Endodermal cell (in vitro differentiated cells): ENCODE measurements at places on chromosomes 1 and 21. TPM values are rescaled to one million over a fixed set of nuclear protein-coding genes. Genes with fewer than 3 reads are reported as not detected.

GRCh38 chr1:101291562-101292380 lies 55.0 kb downstream of the S1PR1 start:
- peaks cover 10% of the 10 kb centered on the region for H3K4me1 ChIP-seq
- H3K27ac ChIP-seq, result no peak overlapping the region
- no peaks in the 10 kb centered on the region for H3K36me3 ChIP-seq

DNA sequence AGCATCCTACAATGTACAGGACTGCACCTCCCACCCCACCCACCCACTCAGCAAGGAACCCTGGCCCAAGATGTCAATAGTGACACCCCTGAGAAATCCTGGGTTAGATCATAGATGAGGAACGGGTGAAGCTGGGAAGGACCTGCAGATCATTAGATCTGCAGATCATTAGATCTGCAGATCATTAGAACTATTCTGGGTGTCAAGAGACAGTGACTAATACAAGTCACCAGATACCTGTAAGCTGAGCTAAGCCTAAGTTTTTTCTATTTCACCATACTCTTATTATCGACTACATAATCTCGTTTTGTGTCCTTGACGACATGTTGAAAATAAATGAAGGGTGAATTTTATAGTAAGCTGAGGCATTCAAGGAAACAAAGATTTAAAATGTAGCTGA lies 325.7 kb downstream of the DUSP10 start:
- H3K4me1 ChIP-seq, result no peaks in the 10 kb centered on the region
- H3K36me3 ChIP-seq, result no peaks in the 10 kb centered on the region
- no peak overlapping the region for H3K4me3 ChIP-seq
- no peak overlapping the region for H3K27ac ChIP-seq

- peak overlapping the region; percentile 29 for H3K4me3 ChIP-seq
- H3K27ac ChIP-seq, result no peak overlapping the region
- no peaks in the 10 kb centered on the region for H3K36me3 ChIP-seq
- H3K27me3 ChIP-seq, result no peaks in the 10 kb centered on the region
Observed at GRCh38 chr1:54940042-54940441, 40.4 kb upstream of the TMEM61 start.

DNA sequence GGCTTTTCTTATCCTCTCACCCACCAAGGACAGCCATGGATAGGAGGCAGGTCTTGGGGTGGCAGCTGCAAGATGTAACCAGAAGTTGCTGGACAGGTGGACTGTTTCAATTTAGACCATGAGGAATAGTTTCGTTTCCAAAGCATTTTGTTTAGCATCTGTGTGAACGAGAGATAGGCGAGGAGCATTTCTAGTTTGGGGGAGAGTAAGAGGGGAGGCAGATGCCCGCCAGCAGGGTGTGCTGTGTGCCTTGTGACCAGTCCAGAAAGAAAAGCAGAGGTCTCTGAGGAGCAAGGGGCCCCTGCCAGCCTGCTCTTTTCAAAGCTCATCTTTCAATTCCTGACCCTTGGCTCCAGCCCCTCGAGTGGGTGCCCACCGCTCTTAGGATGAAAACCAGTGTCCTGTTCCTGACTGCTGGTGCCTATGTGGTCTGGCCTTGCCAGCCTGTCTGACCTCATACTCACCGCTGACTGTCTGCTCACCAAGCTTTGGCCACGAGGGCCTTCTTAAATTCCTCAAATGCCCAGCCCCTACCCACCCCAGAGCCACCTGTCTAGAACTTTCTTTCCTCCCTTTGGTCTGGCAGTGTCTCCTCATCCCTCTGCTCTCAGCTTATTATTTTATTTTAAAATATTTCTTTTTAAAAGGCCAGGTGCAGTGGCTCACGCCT lies 8.5 kb downstream of the SERINC2 start:
- no peaks in the 10 kb centered on the region for H3K36me3 ChIP-seq
- no peak overlapping the region for H3K4me3 ChIP-seq
- H3K27me3 ChIP-seq, result no peaks in the 10 kb centered on the region
- peak; percentile 86 for DNase-seq

DNA sequence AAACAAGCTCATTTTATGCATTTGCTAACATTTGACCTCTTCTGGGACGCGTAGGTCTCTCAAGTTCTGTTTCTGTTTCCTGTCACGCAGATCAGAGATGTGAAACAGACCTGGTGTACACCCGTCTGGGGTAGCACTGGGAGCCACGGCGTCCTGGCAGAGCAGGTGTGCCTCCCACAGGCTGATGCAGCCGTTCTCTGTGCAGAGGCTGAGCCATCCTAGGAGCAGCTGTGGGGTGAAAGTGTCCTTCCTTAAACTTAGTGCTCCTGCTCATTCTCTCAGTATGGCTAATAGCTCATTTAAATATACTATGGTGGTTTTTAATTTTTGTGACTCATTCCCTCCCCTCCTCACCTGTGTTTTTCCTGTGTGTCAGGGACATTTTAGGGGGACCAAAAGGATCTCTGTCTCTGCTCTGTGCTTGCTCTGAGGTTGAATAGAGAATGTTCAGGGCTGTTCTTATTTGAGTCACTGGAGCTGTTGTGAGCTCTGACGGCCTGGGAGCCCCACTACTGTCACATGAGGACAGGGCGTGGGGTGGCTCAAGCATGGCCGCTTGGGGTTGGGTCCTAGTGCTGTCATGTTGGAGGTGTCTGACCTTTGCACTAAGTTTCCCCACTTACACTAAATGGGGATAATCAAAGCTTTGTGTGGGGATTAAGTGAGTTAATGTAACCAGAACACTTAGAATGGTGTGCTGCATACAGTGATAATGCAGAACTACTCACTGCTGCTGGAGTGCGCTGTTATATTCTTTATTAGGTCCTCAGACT lies 43.0 kb downstream of the GALNT2 start:
- no peaks in the 10 kb centered on the region for H3K36me3 ChIP-seq
- H3K4me3 ChIP-seq, result no peak overlapping the region
- no peak overlapping the region for H3K27ac ChIP-seq
- DNase-seq, result peak; percentile 45
- no peaks in the 10 kb centered on the region for H3K4me1 ChIP-seq
- peaks cover 35% of the 10 kb centered on the region for H3K27me3 ChIP-seq

GRCh38 chr1:78950826-78951225 lies 55.7 kb downstream of the ADGRL4 start:
- no peak overlapping the region for H3K27ac ChIP-seq
- no peak for DNase-seq
- no peaks in the 10 kb centered on the region for H3K4me1 ChIP-seq
- no peaks in the 10 kb centered on the region for H3K36me3 ChIP-seq
- no peaks in the 10 kb centered on the region for H3K27me3 ChIP-seq

DNA sequence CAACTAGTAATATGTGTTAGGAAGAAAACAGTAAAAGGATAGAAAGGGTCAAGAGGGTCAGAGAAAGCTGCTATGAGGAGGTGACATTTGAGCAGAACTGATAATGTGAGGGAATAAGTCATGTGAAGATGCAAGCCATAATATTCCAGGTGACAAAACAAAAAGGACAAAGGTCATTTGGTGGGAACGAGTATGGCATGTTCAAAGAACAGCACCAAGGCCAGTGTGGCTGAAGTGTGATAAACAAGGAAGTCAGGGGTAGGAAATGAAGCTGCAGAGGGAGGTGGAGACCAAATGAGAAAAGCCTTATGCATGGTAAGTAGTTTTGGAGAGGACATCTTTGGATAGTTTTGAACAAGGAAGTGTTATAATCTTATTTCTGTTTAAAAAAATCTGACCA lies 46.7 kb downstream of the LPGAT1 start:
- H3K4me3 ChIP-seq, result no peak overlapping the region
- H3K36me3 ChIP-seq, result peaks cover 61% of the 10 kb centered on the region
- no peaks in the 10 kb centered on the region for H3K4me1 ChIP-seq
- DNase-seq, result no peak

The HAX1 gene
- 59.2 and 59.4 TPM in 2 replicates for total RNA-seq

The IQGAP3 gene
- 26.8 and 28.6 TPM in 2 replicates for total RNA-seq

The RORC gene
- not detected in 3 replicates for total RNA-seq

The FCRL4 gene
- not detected in 3 replicates for total RNA-seq

The ANKRD35 gene
- total RNA-seq, result 1.4 TPM in 3 replicates
